ENCODE measurements at places on chromosomes 12 and 14.

GRCh38 chr12:124762791-124763593, 100.7 kb downstream of the SCARB1 start:
- DNase-seq = no peak

DNA sequence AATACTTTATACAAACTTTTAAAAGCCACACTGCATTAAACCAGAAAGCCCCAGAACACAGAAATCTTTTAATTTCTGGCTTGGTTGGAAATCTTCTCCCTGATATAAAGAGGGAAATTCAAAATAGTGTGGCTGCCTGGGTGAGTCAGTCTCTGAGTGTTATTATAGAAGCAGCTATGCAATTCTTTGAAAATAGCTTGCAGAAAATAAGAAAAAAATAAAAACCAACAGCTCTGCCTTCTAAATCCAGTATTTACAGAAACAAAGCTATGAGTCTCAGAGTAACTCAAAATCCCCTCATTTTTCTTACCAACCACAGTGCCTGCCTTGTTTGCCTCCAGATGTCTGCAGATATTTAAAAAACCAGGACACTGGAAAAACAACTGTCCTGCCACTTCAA, 68.6 kb upstream of the FERMT2 start:
- no peak for DNase-seq

- DNase-seq = no peak
Observed at GRCh38 chr14:59273737-59274136, 85.3 kb downstream of the DAAM1 start.

- peak; percentile 26 for DNase-seq
Observed at GRCh38 chr12:123761841-123762714, at the start of gene DNAH10. DNAH10 (plus strand) TSS chr12:123762301; CDS start chr12:123762337, 36 bp downstream.

GRCh38 chr12:14514154-14514842, 53.4 kb downstream of the PLBD1 start:
- DNase-seq = no peak

DNA sequence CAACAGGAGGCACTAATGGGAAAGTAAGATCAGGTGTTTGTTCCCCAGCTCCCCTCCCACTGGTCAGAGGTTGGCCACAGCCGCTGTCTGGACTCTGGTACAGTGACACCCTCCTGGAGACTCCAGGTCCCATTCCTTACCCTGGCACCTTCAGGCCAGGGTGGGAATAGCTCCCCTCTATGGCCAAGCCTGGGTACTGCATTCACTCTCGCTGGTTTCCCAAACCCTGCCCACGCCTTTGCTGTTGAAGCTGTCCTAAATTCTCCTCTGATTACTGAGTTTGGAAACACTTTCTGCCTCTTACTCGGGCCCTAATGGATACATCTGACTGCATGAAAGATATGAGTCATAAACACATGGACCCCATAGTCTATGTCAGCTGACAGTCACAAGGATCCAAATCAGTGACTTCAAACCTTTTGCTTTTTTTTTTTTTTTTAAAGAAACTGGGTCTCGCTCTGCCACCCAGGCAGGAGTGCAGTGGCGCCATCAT, 17.9 kb downstream of the HRK start:
- no peak for DNase-seq

- no peak for DNase-seq
Observed at GRCh38 chr12:95674163-95674562, 116.4 kb downstream of the NTN4 start.

- no peak for DNase-seq
Observed at GRCh38 chr12:123948401-123948795, 24.2 kb downstream of the CCDC92 start.

DNA sequence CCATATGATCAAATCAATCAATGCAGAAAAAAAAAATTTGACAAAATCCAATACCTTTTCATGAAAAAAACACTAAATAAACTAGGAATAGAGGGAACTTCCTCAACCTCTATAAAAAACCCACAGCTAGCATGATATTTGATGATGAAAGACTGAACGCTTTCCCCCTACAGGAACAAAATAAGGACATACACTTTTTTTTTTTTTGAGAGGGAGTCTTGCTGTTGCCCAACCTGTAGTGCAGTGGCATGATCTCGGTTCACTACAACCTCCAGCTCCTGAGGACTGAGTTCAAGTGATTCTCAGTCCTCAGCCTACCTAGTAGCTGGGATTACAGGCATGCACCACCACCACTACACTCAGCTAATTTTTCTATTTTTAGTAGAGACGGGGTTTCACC, 17.9 kb upstream of the CAMKK2 start:
- no peak for DNase-seq

GRCh38 chr14:69999261-69999674, 120.1 kb downstream of the SMOC1 start:
- no peak for DNase-seq

DNA sequence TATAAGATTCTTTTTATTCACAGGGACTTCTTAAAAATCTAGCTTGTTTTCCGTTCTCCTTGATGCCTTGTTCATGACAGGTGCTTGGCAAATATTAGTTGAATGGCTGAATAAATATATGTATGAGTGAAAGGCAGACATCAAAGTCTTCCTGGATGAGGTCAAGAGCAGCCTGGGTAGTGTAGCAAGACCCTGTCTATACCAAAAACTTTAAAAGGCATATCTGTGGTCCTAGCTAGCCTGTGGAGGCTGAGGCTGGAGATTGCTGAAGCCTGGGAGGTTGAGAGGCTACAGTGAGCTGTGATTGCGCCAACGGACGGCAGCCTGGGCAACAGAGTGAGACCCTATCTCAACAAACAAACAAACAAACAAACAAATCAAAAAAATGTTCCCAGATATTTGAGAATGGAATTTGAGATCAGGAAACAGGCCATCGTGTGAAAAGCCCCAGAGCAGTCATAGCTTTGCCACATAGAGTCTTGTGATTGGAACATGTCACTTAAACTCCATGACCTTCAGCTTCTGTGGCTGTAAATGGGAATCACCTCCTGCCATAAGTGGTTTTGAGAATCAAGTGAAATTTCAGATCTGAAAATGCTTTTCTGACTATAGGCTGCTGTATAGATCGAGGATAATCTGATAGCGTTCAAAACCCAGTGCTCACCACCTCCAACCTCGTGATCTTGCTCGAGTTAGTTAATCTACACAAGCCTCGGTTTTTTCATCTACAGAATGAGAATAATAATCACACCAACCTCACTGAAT, 64.3 kb downstream of the ZFP36L1 start:
- DNase-seq = no peak

DNA sequence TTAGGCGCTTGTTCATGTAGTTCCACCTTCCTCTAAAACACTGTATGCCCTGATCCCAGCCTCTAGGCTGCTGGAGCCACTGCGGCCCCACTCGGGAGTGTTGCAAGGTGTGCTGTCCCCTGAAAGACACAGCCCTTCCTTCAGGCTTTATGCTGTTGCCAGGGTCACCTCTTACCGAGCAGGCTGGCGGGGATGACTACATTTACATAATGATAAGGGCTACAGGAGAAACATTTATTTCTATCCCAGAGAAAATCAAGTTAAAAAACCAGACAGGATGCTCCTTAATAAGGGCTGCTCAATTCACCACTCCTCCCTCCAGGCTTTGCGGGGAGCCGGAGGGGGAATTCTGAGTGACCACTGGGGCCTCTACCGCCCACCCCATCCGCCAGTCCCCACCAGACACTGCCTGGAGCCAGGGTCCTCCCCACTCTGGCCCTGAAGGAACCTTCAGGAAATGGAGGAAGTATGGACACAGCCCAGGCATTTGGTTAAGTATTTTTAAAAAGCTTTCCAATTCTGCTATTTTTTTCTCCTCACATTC, 200.6 kb downstream of the TTC7B start:
- no peak for DNase-seq

GRCh38 chr12:40012711-40013110, 93.2 kb downstream of the SLC2A13 start:
- DNase-seq = no peak

- no peak for DNase-seq
Observed at GRCh38 chr12:998020-998874, 7.2 kb downstream of the ERC1 start.

GRCh38 chr12:52876372-52876771, 27.6 kb upstream of the KRT78 start:
- DNase-seq = no peak

- DNase-seq = no peak
Observed at GRCh38 chr14:32136027-32136825, 59.1 kb downstream of the ARHGAP5 start.

- no peak for DNase-seq
Observed at GRCh38 chr14:91185721-91186120, 58.8 kb downstream of the GPR68 start.
